ENCODE measurements at places on chromosomes 16 and 17. TPM values are rescaled to one million over a fixed set of nuclear protein-coding genes. Genes with fewer than 3 reads are reported as not detected.

Gene PLD2
- 58.7 TPM for total RNA-seq

Gene AATK
- total RNA-seq: 1.5 TPM

Gene CDC27
- total RNA-seq: 179 TPM

Gene KCNJ18
- total RNA-seq: not detected

Gene ZFP3
- total RNA-seq: 1.7 TPM

Gene COX10
- 12.5 TPM for total RNA-seq

Gene CHST4
- not detected for total RNA-seq

Gene GDPD3
- total RNA-seq: 18.6 TPM

Gene OR1F1
- total RNA-seq: not detected

DNA sequence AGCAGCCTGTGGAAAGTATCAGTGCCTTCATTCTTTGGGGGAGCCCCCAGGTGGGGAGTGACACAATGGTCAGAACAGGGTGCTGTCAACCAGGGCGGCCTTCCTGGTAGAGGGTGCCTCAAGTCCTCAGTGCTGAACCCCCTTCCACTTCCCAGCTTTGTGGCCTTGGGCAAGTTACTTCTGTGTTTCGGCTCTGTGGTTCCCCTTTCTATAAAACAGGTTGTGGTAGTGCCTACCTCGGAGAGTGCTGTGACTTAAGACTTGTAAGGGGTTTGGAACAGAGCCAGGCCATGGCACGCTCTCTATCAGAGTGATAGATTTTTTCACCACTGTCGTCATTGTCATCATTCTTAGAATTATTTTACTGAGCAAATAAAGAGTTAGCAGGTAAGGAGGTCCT lies 141.1 kb downstream of the CCDC182 start:
- no peak for DNase-seq

GRCh38 chr17:20046629-20047028 lies 37.5 kb downstream of the SPECC1 start:
- no peak for DNase-seq

DNA sequence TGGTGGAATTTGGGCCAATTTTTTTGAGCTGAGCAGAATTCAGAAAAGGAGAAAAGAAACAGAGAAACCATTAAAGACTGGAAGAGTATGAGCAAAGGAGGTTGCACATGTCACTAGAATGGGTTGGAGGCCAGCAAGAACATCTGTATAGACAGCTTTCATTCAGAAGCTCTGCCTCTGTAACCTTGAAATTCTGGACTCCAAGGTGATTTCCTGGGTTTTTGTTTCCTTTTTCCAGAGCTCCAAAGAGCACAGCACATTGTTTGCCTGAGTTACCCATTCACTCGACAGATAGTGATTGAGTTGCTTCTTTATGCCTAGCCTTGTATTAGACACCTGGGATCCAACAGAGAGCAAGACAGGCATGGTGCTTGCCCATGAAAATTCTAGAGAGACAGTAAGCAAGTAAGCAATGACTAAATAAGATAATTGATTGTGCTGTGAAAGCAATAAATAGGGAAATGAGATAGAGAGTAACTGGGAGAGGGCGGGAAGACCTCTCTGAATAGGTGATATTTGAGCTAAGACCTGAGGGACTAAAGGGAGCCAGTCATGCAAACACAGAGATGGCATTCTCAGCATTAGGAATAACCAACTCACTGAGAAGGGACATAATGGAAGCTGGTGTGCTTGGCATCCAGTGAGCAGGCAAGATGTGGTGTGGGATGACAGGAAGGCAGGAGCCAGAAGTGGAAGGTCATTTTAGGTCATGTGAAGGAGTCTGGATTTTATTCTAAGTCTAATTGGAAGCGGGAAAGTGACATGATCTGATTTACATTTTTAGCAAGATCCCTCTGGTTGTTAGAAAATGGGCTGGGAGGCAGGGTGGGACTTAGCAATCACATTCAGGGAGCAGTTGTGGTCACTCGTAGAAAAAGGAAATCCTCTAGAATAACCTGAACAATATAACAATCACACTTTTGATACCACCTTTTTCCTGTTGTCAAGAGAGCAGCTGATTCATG lies 197.5 kb downstream of the HS3ST3A1 start:
- DNase-seq: no peak

DNA sequence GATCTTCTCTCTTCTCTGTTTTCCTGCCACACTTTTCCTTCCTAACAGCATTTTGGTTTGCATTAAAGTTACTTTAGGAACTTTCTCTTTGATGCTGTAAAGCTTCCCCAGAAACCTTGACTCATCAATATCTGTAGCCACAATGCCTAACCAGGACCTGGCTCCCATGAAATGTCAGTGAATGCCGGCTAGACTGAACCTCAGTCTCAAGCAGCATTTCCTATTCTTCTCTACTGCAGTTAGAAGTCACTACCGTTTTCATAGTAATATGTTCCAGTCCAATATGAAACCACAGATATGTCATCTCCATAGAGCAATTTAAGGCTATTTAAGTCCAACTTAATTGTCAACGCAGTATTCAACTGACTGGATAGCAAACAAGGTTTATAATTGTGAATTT lies 28.9 kb downstream of the ITFG1 start:
- DNase-seq: no peak

DNA sequence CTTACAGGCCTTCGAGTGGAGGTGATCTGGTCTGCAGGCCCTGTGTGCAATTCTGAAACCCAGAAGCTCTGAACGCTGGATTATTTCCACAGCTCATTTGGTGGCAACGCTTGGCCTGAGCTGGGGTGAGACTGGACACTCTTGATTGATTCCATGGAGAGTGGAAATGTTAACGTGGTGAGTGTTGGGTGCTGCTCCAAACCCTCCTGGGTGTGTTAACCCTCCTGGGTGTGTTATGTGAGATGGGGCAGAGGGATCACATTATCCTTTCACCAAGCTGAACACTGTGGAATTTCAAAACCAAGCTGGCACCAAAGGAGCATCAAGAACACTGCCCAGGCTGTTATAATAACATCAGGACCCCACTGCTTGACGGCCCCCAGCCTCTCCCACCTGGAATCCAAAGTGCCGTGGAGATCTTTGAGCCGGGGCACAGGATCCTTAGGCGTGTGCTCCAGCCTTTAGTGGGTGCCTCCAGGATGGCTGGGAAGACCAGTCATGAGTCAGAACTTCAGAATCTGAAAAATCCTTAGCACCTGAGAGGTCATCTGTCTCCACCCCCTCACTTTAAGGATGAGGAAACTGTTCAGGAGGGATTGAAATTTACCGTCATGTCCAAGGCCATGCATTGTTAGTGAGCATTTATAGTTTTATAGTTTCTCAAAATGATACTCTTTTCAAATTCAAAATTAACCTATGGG lies 75.0 kb downstream of the RPTOR start:
- no peak for DNase-seq

DNA sequence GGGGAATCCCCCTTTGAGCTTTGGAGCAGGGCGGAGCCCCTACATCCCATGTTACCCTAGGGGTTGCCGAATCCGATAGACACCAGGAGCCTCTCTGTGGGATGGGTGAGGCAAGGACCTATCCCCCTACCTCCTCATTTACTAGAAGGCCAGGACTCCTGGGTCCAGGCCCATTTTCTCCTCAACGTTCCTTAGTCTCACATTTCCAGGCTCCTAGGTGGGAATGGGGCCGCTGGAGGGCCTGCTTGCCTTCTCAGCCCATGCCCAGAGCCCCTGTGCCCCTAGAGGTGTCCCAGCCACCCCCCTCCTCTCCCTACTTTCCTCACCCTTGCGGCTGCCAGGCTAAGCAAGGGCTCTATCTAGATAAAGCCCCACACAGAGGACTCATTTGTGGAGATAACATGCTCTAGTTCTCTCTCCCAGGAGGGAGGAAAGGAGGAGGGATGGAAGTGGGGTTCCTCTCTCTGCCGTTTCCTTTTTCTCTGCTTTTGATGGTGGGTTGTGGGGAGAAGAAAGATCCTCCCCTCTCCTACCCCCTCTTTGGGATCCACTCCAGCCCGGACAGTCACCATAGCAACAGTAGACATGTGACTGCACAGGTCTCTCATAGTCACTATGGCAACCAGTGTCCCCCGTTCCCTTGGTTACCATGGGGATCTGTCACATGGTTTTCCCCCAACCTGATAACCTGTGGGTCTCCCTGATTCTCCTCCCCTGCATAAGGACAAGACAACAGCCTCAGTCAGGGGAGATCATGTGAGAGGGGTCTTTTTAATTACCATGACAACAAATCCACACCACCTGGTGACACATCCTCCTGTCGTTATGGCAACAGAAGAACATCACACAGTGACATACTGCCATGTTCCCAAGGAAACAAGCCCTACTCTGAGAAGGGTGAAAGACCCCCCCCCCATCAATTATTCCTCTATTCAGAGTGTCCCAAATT lies 5.2 kb downstream of the CACNA1G start:
- DNase-seq: no peak

DNA sequence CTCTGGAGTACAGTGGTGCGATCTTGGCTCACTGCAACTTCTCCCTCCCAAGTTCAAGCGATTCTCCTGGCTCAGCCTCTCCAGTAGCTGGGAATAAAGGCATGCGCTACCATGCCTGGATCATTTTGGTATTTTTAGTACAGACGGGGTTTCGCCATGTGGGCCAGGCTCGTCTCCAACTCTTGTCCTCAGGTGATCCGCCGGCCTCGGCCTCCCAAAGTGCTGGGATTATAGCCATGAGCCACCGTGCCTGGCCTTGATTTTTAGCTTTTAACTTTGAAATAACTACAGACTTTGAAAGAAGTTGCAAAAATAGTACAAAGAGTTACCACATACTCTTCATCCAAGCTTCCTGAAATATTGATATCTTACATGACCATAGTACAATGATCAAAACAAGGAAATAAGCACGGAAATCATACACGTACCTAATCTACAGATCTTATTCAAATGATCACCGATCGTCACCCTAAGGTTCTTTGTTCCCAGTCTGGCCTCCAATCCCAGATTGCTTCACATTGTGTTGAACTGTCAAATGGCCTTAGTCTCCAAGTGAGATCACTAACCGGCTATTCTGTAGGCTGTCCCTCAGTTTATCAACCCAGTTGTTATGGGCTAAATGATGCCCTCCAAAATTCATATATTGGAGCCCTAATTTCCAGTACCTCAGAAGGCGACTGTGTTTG lies 18.4 kb downstream of the NPIPA1 start:
- no peak for DNase-seq

DNA sequence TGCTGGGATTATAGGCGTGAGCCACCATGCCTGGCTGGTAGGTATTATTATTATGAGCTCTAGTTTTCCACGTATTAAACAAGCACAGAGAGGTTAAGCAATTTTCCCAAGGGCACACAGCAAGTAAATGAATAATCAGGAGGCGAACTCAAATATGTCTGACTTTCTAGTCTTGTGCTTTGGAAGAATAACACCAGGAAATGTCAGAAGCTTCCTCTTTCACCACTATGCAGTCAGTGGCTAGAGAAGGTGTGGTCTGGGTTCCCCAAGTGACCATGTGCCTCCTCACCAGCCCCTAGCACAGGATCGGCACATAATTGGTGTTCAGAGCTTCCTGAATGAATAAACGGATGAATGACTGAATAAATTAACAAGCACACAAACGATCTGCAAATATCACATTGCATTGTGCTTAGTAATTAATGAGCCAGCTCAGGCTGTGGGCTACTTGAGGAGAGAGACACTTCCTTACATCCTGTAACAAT lies 21.6 kb upstream of the SCNN1B start:
- no peak for DNase-seq

DNA sequence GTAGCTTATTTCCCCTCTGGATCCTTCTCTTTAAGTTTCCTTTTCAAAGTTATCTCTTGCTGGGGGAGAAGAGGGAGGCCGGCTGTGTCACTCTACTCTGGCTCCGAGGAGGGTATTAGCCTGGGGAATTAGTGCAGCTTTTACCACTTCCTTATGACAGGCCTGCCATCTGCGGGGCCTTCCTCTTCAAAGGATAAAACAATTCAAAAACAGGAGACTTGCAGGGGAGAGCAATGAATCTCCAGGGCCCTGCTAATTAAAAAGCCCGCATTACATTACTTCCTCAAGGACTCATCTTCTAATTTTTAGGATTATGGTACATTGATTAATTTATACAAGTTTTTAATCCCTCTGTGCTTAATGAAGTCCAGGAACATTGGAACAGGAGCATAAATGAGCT lies 190.9 kb upstream of the CDH5 start:
- DNase-seq: no peak

GRCh38 chr17:56026915-56027314 lies 126.4 kb upstream of the ANKFN1 start:
- DNase-seq: no peak

- DNase-seq: no peak
Measured at GRCh38 chr17:80599546-80600305, 55.1 kb downstream of the RPTOR start.

GRCh38 chr16:81652798-81653505 lies 126.1 kb upstream of the PLCG2 start:
- no peak for DNase-seq

- DNase-seq: no peak
Measured at GRCh38 chr16:35142147-35142808, 1682.9 kb downstream of the TP53TG3F start.

DNA sequence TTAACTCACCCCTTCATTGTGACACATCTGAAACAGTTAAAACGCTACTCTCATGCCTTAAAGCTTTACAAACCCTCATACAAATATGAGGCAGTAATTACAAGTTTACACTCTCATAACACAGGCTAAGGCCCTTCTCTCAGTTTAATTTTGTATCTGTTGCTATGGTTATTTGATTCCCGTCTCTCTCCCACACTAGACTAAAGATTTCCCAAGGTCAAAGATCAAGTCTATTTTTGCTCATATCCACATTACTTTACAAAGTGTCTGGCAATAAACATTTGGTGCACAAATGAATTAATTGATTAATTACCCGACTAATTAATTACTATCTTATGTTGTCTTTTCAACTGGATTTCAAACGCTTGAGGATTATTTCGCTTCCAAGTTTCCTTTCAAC lies 86.4 kb upstream of the MYOCD start:
- no peak for DNase-seq

GRCh38 chr17:37752482-37752881 lies 7.6 kb upstream of the HNF1B start:
- DNase-seq: no peak

DNA sequence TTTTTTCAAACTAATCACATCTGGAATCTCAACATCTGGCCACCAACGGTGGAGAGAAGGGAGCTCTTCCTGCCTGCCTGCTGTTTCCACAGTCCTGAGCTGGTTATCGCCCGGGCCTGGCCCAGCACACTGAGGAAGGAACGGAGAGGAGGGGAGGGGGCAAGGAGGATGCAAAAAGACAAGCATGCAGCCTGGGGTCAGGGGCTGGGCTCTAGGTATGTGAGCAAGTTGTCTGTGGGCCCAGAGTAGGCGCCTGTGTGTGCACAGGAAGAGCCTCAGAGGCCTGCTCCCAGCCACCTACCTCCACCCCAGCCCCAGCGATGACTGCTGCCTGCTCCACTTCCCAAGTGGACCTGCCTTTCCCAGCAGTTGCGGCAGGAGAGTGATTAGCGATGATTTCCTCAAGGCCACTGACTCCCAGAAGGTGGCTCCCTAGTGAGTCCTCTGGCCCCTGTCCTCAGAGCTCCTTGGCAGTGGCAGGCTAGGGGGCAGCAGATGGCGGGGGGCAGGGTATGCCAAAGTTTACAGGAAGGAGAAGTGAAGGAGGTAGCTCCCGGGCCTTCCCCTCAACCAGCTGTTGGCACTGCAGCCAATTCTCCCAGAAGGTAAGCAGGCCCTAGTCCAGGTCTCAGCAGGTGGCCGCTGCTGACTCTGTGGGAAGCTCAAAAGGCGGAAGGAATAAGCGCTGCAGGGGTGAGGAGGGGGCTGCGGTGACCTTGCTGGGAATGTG lies 27.0 kb upstream of the RASD1 start:
- no peak for DNase-seq

All from endothelial cell of umbilical vein (primary cell).